ENCODE measurements at places on chromosomes 12 and 14.

DNA sequence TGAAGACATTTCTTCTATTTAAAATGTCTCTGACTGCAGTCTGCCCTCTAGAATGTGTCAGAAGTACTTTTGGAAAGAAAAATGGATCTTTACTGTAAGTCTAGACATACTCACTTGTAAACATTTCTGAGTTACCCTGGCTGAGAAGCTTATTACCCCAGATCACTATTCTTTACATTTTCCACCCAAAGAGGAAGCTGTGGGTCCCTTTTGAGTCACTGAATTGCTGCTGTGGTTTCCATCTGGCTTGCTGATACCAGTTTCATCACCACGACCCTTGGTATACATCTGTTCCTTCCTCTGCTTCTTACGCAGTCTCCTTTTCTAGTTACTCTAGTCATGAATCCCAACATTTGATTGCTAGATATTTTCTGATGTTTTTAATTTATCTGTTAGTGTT lies 20.2 kb upstream of the CLEC4D start:
- DNase-seq: peak; percentile 92

GRCh38 chr12:86787419-86787818 lies 531.2 kb upstream of the MGAT4C start:
- DNase-seq: no peak

DNA sequence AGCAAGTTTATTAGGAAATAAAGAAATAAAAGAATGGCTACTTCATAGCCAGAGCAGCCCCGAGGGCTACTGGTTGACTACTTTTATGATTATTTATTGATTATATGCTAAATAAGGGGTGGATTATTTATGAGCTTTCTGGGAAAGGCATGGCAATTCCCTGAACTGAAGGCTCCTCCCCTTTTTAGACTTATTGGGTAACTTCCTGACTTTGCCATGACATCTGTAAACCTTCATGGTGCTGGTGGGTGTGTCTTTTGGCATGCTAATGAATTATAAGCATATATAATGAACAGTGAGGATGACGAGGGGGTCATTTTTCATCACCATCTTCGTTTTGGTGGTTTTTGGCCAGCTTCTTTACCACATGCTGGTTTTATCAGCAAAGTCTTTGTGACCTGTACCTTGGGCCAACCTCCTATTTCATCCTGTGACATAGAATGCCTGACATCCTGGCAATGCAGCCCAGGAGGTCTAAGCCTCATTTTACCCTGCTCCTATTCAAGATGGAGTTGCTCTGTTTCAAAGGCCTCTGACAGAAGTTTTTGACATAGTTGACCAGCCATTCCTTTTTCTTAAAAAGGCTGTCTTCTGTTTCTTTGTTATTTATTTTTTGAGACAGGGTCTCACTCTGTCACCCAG lies 11.1 kb upstream of the PTGES3 start:
- DNase-seq: peak; percentile 85

GRCh38 chr12:110546339-110546738 lies 36.8 kb downstream of the PPTC7 start:
- no peak for DNase-seq

DNA sequence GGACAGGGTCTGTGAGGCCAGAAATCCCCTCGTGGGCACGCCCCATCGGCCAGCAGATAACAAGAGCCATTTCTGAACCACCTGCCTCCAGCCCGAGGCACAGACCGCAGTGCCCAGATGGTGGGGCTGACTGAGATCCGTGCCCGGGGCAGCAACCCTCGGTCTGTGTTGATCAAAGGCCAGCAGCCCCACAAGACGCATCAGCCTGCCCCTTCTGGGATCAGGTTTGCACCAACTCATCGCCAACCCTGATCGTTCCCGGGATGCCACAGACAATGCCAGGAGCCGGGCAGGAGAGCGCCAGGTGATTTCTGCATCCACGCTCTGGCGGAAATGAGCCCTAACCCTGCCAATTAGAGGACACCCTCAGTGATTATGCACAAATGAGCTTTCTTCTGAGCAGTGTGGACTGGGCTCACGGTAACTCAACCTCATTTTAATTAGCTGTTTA lies 64.5 kb downstream of the TESC start:
- no peak for DNase-seq

DNA sequence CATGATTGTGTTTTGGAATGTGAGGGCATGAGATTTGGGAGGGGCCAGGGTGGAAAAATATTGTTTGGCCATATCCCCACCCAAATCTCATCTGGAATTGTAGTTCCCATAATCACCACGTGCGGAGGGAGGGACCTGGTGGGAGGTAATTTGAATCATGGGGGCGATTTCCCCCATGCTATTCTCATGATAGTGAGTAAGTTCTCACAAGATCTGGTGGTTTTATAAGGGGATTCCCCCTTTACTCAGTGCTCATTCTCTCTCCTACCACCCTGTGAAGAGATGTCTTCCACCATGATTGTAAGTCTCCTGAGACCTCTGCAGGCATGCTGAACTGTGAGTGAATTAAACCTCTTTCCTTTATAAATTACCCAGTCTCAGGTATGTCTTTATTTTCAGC lies 15.7 kb downstream of the OR10P1 start:
- no peak for DNase-seq

Measured in OCI-M1 (cell line).